ENCODE measurements at places on chromosomes 7 and 10.

DNA sequence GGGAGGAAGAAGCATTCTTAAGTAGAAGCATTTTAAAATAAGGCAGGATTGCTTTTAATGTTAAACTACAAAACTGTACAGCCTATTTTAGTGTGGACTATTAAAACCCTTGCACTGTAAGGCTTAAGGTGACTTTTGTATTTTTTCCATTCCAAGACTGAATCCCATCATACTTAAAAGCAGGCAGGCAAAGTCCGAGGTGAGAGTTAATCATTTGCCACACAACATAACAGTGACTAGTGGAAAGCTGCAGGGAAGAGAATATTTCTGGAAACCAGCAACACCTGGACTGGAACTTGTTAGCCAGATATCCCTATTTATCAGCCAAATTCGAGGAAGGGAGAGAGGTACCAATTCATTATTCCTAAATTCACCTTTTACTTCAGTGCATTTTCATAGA, 3.5 kb downstream of the PRR15 start:
- no peak for DNase-seq

DNA sequence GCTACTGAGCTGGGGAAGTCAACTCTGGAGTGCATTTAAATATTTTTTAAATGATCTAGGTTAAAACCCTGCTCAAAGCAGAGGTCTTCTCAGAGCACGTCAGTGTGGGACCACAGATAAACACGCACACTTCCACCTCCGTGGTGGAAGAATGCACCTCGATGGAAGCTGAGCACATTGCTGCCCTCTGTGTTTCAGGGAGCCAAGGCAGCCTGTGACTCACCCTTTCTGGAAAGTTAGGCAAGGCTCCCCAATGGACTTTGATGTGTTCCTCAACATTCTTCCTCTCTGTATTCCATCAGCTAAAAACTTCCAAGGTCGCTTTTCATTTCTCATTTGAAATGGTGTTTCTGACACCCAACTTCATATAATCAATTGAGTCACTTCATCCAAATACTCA, 170.8 kb upstream of the KMT2E start:
- DNase-seq: no peak

- no peak for DNase-seq
Observed at GRCh38 chr10:7230951-7231350, 179.9 kb downstream of the SFMBT2 start.

DNA sequence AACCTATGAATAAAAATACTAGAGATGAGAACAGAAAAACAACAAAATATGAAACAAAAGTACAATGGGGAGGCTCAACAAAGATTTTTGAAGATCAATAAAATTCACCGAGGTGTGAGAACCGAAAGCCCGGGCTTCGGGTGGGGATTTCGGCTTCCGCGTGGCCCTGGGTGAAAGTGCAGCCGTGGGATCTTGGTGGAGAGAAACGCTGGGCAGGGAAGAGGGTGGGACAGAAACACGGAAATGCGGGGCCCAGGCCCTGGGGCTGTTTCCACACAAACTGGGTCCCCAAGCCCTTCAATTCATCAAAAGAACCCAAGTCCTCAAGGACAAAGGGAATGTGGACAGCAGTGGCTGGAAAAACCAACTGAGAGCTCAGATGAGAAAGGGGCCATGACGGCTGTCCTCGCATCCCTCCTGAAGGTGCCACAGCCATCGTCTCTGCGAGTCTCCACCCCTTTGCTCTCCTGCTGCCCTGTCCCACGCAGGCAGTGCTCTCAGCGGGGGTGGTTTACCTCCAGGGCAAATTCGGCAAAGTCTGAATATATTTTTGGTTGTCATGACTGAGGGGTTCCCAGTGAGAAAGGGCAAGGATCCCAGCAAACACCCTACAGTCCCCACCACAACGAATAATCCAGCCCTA, 19.7 kb downstream of the FOXL3 start:
- peak; percentile 1 for DNase-seq

DNA sequence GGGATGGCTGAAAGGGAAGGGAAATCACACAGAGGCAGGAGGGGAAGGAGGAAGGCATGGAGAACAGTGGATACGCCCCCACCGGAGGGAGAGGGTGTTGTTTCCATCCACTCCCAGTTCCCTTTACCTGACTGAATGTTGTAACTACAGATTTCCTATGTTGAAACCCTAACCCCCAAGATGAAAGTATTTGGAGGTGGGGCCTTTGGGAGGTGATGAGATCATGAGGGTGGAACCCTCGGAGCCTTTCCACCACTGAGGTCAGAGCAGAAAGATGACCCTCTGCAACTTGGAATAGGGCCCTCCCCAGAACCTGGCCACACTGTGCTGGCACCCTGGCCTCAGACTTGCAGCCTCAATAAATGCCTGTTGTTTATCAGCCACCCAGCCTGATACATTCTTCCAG, 48.6 kb upstream of the CNPY1 start:
- no peak for DNase-seq

DNA sequence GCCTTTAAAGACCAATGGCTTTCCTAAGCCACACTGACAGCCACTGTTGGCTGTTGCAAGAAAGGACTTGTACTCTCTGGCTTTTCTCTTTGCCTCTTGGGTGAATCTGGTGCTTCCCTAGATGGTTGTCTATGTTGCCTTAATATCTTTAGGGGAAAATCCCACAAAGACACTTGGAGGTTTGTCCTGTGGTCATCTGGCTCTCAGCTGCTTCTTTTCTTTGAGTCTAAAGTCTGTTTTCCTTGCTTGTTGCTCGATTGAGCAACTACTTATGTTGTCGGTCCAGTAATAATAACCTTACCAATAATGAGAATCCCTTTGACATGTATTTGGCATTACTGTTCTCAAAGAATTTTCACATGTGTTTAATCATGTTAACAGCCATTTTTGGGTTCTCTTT, 537.6 kb downstream of the LRMDA start:
- no peak for DNase-seq

DNA sequence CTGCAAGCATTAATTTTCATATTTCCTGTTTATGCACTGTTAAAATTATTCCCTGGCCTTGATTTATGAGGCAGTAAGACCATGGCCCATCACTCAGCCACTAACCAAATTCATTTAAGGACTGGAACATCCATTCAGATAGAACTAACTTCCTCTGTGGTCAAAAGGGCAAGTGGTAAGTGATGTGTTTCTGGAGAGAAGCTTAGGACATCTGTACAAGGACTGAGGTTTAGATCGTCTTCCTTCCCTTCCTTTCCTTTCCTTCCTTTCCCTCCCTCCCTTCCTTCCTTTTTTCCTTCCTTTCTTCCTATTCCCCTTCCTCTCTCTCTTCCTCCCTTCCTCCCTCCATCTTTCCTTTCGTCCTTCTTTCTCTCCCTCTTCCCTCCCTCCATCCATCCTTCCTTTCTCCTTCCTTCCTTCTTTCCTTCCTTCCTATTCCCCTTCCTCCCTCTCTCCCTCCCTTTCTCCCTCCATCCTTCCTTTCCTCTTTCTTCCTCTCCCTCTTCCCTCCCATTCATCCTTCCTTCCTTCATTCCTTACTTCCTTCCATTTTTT, 1019.4 kb downstream of the TYW1 start:
- DNase-seq: no peak

DNA sequence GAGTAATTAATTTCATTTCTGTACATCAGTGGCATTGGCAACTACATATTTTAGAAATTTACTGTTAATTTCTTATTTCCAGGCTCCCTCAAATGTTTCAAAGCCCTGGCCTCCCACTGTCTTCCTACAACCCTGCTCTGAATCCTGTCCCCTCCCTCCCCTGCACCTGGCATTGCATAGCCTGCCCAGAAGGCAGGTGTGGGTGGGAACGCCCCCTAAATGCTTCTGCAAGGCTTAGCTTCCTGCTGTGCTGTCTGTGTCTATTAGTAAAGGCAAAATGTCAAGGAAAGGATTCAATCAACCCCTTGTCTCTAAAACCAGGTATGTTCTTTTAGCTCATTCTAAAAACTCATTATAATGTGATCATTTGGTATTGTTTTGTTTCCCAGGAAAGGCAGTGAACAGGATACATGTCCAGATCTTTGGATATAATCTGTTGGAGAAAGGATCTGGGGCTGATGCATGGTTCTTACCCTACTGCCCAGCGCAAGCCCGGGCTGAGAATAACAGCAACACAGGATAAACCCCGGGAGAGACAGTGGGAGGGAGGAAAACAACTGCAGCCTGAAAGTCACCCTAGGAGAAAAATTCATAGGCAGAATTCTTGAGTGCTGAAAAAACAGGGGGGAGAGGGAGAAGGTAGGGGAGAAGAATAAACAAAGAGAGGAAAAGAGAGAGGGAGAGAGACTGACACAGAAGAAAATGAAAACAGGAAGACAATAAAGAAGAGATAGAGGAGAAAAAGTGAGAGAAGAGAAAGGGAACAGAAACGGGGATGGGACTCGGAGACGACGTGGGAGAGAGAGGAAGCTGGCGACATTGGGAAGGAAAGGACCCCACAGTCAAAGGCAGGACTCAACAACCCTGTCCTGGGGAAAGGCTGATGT, 589 bp downstream of the ZNF488 start:
- no peak for DNase-seq

DNA sequence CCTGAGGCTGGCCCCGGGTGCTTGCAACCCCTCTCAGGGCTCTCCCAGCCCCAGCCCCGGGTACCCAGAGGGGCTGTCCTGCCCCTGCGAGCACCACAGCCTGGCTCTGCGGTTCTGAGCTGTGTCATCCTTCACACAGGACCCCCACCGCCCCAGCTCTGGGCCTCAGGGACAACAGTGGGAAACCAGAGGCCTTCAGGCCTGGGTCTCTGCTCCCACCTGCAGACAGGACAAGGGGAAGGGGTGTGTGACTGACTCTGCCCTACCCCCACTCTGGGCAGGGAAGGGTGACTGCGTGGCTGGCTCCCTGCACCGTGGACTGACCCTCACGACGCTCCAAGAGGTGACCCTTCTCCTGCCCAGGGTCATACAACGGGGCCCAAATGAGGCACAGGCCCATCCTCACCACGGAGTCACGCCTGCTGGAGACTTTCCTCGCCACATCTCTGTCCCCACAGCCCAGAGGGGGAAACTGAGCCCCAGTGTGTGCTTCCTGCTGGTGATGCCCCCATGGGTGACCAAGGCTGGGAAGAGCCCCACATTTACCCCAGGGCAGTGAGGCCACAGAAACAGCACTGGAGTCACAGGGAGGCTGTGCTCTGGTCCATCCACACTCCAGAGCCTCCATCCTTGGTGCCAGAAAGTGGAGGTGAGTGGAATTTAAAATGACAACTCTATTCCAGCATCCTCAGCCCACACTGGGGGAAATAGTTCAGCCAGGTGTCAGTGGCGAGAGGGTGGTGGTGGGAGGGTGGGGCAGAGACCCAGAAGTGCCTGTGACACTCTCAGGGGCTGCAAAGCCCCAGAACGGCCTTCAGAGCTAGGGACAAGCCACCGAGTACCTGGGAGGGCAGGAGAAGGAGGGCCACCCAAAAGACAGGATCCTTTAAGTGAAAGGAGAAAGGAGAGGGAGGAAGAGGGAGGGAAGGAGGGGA, 13.6 kb downstream of the CAMK2B start:
- no peak for DNase-seq

- DNase-seq: no peak
Observed at GRCh38 chr10:103712146-103712545, 143.2 kb downstream of the SH3PXD2A start.

GRCh38 chr7:31545549-31545948, 31.7 kb downstream of the ITPRID1 start:
- DNase-seq: no peak

DNA sequence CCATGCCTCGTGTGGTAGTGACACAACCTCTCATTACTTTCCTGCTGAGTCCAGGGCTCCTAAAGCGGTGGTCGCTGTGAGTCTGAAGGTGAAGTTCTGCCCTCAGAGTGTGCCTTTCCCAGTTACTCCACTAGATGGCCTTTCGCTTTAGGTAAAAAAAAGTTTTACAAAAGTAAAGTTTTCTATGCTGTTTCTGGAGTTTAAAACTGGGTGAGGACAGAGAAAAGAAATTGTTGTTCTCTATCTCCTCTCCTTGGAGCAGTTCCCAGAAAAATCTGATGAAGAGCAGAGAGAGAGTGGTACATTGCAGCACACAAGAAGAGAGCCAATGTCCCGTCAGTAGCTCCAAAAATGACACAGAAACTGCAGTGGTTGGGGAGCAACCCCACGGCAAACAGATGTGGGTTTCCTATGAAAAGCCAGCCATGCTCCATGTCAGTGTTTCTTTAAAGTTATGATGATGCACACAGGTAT, 257.1 kb downstream of the GLI3 start:
- no peak for DNase-seq

DNA sequence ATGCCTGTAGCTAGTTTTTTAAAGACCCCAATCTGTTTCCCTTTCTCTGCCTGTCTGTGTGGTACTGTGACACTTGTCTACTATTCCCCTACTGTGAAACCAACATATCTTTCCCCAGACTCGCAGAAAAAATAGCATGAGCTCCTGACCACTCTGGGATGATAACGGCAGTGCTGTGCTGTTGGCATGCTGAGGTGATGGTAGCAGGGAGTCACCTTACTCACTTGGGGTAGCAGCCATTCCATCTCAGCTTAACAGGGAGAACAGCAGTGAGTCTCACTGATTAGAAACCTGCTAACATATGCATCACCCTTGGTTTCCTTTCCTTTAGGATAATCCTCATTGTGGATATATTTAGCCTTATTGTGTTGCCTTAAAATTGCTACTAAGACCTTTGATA, 469.6 kb upstream of the FZD8 start:
- no peak for DNase-seq

GRCh38 chr10:93554760-93555432, 11.6 kb upstream of the FFAR4 start:
- DNase-seq: peak; percentile 73

GRCh38 chr7:72182036-72182435, 230.1 kb downstream of the CALN1 start:
- DNase-seq: no peak

- DNase-seq: no peak
Observed at GRCh38 chr7:884191-885003, 8.0 kb downstream of the GET4 start.

DNA sequence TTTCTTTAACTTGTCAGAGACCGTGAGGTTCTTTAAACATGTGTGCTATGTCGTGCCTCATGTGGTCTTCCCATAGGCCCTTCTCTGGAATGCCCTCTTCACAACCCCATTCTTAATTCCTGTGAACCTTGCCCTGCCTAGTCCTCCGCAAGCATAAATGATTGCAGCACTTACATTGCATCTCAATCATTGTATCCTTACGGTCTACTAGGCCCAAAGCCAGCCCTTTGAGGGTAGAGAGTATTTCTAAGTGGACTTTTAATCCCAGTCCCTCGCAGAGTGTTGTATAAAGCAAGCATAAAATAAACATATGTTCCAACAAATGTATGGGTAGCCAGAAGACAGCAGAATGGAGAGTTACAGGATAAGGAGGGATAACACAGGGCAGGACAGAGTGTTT, 92.1 kb upstream of the FAM133B start:
- DNase-seq: no peak

- no peak for DNase-seq
Observed at GRCh38 chr10:113052076-113052830, 102.2 kb downstream of the TCF7L2 start.

DNA sequence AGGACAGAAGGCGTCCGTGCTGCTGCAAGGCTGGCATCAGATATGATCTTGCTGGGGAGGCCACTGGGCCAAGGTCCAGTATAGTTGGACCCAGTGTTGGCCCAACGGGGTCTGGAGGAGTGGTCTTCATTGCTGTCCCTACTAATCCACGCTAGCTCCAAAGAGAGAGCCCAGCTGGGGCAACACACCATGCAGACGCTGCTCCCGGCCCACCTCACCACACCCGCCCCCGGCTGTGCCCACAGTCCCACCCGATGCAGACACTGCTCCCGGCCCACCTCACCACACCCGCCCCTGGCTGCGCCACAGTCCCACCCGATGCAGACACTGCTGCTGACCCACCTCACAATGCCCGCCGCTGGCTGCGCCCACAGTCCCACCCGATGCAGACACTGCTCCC, 121.5 kb downstream of the VIPR2 start:
- no peak for DNase-seq

GRCh38 chr7:867001-867405, 9.4 kb upstream of the GET4 start:
- DNase-seq: no peak
